ENCODE measurements at places on chromosomes 3 and 15.

- no peak for DNase-seq
These were observed 550.2 kb downstream of the ZBBX start for GRCh38 chr3:166829896-166830295.

DNA sequence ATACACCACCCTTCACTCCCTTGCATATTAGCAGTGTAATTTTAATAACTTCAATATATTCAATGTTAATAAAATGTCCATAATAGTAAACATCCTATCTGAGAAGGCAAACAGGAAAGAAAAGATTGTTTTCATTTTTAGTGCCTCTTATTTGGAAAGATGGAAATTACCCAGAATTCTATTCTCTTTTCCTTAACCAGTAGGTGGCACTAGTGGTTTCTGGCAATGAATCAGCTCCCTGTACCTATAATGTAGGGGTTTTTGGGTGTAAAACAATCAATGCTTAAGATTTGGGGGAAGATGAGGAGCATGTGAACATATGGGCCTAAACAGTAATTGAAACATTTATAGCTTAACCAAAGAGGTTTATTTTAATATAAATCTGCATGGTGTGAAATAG is 5.7 kb upstream of the SEMA6D start:
- DNase-seq, result no peak

DNA sequence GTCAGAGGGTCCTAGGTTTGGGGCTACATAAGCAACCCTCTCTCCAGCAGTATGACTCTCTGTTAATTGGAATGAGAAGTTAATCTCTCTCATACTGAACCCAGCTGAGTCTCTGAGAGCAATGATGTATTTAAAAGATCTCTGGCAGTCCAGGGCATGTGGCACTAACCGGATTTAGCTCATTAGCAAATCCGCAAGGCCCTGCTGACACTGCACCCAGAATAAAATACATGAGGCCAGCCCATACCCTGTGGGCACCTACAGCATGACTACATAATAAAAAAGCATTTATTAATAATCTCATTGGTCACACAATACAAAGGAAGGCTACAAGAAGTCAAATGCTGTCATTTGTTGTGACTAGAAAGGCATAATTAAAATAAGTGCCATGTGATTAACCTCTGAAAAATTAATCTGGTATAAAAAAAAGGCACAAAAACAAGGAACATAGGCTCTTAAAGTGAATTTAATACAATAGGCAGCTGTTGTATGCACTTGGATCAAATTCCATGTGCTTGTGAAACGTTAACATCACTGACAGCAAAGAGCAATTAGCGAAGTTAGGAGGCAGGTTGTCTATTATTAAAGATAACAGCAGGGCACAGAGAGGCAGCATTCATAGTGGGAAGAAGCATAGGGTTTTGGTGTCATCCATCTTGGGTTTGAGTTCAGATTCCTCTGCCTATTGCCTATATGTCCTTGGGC is 381.2 kb downstream of the WDR72 start:
- no peak for DNase-seq

DNA sequence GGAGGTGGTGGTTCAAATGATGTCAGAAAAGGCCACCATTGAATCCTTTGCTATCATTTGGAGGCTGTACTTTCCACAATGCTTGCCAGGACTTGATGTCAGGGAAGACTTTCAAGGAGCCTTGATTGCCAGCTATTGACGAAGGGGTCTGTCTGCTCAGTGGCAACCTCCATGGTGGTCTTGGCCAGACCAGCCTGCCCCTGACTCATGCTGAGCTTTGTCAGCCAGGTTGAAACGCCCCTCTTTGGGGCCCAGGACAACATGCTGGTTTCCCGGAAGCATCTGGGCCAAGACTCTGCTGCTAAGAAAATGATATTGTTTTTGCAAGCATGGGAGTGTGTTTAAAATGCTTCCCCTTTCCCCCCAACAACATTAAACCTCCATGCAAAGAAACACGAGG is 26.7 kb downstream of the CGNL1 start:
- peak; percentile 69 for DNase-seq

GRCh38 chr3:184532940-184533732 is 28.4 kb upstream of the EPHB3 start:
- no peak for DNase-seq

DNA sequence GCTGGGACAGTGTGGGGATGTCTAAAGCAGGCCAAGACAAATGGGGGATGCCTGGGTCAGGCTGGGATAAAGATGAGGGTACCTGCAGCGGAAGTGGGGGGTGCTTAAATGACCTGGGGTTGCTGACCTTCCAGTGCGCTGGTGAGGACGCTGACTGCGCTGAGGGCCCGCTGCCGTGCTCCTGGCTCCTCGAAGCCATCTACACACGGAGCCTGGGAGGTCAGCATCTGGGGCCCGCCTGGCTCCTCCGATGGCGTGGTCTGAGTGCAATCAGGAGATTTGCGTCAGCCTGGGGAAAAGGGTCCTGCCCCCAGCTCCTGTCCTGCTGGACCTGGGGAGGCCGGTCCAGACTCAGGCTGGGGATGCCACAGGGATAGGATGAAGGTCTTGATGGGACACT is 50.7 kb downstream of the SCN5A start:
- no peak for DNase-seq

GRCh38 chr15:63982381-63982854 is 63.9 kb downstream of the DAPK2 start:
- no peak for DNase-seq

- no peak for DNase-seq
These were observed 297.6 kb upstream of the C2CD4B start for GRCh38 chr15:62462721-62463120.

DNA sequence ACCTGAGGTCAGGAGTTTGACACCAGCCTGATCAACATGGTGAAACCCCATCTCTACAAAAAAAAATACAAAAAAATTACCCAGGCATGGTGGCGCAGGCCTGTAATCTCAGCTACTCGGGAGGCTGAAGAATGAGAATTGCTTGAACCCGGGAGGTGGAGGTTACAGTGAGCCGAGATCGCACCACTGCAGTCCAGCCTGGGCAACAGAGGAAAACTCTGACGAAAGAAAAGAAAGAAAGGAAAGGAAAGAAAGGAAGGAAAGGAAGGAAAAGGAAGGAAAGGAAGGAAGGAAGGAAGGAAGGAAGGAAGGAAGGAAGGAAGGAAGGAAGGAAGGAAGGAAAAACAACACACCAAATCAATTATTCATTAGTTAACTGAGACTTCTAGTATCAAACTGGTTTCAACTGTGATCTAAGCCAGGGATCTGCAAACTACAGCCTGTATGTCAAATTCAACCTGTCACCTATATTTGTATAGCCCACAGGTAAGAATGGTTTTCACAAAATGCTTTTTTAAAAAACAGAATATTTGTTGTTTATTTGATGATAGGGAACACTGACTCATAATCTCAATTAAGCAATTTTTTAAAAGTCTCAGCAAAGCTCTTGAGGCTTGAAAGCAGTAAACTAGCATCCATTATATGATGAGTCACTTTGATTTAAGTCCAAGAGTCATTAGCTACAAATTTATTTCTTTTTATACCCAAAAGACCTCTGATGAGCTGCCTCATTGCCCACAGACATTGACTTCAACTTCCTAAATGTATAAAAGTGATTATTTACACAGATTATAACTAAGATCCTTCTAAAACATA is 127.6 kb downstream of the TBL1XR1 start:
- DNase-seq, result no peak

- DNase-seq, result no peak
These were observed 131.6 kb upstream of the RASGRP1 start for GRCh38 chr15:38696109-38696727.

DNA sequence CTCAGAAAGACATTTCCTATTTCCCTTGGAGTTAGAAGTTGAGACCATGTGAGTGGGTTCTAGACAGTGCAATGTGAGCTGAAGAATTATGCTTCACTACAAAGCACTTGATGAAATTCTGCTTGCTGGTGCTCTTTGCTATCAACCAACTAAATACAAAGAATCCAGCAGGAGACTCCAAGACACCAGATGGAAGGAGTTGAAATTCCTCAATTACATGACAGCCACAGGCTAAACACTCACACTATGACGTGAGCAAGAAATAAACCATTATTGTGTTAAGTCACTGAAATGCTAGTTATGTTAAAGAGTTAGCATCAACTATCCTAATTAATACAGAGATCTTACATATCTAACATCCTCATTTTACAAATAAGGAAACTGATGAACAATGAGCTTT is 8.2 kb upstream of the MAP4 start:
- no peak for DNase-seq

DNA sequence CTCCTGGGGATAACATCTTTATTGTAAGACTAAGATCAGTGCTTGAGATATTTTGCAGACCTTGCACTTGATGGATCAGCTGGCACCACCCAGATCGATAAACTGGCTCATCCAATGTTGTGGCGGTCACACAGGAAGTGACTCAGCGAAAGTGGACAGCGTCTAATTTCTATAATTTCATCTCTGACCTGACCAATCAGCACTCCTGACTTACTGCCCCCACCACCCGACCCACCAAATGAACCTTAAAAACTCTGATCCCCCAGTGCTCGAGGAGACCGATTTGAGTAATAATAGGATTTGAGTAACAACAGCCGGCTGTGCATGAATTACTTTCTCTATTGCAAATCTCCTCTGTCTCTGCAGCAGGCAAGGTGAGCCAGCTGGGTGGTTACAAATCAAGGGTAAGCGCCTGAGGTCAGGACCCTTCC is 62.7 kb upstream of the RNU6-1 start:
- no peak for DNase-seq

GRCh38 chr3:35602395-35602936 is 36.9 kb upstream of the ARPP21 start:
- no peak for DNase-seq

- DNase-seq, result no peak
These were observed 16.7 kb downstream of the MCTP2 start for GRCh38 chr15:94247789-94248638.

GRCh38 chr3:148642616-148643015 is 55.1 kb upstream of the AGTR1 start:
- DNase-seq, result no peak

GRCh38 chr3:184323696-184324095 is 9.3 kb downstream of the EIF4G1 start:
- DNase-seq, result no peak

DNA sequence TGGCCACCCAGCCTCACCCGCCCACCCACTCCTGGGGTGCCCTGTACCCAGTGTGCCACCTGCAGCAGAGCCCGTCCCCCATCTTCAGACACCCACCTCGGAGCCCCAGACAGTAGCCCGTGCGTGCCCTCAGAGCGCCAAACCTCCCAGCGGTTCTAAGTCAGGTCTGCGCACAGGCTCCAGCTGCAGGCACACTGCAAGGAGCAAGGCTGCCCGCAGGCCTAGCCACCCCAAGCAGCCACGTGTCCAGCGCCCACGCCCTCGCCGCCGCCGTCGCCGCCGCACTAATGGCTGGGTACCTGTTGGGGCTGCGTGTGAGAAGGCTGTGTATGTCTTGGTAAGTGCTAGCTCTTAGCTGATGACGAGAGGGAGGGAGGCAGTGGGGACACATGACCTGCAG is 8.8 kb upstream of the CHST14 start:
- no peak for DNase-seq

DNA sequence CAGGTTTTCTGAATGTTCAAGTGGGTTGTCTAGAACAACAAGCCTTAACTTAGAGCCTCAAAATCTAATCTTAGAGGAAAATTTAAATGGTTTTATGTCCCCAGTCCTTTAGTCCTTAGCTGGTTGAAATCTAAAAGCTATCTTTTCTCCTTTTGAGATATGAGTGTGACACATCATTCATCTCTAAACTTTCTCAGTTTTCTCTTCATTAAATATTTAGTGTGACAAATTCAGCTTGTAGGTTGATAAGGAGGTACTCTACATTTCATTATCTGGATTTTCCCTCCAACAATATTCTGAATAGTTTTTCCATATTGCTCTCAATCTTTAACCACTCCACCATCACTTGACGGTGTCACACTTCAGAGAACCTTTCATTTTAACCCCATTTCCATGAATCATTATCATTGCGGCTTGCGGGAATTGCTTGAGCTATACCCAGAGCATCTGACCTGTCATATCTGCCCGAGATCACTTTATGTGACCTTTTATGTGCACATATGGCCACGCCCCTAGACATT is 16.1 kb upstream of the ATP8B4 start:
- DNase-seq, result no peak

DNA sequence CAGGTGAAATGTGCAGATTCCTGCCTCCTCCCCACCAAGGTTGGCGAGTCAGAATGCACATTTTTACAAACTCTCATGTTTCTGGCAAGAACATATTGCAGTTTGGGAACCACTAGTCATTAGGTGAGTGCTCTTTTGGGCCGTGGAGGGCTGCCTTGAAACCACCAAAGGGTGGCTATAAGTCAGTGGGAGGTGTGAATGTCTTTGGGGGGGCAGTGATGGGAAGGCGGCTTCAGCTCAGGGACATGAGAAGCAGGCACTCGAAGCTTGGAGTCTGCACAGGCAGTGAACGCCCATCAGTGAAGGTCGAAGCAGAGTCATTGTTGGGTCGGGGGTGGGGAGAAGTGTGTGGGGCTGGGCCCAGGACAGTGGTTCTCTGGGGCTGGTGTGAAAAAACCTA is 1.1 kb downstream of the NOX5 start:
- DNase-seq, result no peak

DNA sequence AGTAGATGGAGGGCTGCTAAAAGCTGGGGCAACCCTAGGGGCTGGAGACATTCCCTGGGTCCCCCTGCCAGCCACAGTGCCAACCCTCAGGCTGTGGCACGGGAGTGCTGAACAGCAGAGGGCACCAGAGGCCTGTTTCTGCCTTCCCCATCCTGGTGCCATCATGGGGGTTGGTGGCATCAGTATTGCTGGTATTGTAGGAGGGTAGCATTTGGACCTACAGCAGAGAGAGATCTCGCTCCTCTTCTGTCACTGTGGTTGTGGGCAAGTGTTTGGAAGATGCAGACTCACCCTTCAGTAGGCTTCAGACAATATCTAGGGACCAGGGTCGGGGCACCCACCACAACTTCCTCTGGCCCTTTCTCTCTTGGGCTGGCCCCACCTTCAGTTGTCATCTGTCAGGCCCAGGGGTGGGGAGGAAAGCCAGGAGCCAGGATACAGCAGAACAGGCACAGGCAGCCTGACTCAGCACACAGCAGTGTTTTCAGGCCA is 123.5 kb downstream of the RPLP1 start:
- peak; percentile 67 for DNase-seq

- no peak for DNase-seq
These were observed 51.4 kb upstream of the IGF1R start for GRCh38 chr15:98596885-98597392.

DNA sequence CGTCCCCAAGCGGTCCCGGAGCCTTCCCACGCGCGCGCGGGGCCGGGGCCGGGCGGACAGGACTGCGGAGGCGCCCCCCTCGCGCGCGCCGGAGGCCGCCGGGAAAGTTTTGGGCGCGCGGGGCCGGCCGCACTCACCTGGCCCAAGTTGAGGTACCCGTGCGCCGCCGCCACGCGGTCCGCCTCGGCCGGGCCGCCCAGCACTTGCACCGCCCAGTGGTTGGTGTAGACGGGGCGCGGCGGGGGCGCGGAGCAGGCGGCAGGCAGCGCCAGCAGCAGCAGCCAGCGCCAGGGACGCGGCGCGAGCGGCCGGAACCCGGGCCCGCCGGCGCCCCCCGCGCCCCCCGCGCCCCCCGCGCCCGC is 289 bp downstream of the PCSK6 start:
- DNase-seq, result no peak
